ENCODE measurements at places on chromosomes 7 and 10.

DNA sequence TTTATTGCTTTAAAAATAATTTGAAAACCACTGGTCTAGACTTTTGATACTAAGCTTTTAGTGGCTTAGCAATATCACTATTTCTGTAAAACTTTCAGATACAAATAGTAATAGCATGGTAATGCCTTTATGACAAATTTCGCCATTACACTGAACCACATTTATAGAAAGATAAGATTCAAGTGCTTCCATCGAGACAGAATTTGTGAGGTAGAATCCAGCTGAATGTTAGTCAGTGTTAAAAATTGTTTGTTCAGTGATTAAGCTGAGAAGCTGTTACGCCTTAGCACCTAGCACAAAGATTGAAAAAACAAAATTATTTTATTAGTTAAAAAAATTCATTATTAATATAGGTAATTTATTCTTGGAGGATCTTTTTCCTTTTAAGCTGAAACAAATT lies 36.5 kb downstream of the GNAT3 start:
- DNase-seq: peak; percentile 57

DNA sequence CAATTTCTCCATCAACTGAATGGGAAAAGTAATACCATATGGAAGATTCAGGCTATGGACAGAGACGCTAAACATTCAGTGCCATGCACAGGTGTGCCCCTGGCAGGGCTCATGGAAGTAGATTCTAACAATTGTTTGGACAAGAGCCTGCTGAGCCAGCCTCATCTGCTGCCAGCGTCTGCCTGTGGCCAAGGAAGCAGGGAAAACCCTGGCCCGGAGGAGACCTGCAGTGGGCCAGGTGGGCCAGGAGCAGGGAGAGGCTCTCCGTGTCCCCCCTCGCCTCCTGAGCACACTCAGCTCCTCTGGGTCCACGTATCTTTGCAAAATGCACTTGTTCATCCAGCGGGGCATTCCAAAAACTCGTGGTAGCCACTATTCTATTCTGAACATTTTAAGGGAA lies 130.1 kb downstream of the TCERG1L start:
- no peak for DNase-seq

DNA sequence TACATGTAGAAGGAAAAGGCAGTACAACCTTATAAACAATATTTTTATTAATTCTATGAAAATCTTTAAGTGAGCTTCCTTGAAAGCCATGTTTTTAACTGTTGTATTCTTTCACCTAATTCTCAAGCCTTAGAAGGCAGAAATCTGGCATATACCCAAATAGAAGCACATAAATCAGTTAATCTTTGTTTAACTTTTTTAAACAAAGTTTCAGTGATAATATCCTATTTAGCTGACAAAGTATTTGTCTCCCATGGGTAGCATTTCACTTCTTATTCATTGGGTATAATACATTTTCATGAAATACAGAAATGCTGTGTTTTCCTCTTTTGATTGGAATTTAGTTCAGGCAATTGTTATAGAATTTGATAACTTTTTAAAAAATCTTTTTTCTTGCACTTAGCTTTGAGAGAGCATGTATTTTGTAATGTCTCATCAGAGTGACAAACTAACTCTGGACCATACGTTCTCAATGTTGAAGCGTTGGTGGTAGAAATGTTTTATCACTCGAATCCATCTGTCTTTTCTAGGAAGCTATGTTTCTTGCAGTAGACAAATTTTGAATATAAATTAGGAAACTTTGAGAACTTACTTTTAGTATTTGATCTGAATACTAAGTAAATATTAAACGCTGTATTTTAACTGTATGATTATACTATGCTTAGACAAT lies 78.1 kb downstream of the CREM start:
- DNase-seq: no peak

- DNase-seq: no peak
These were observed 75.3 kb downstream of the TMEM168 start for GRCh38 chr7:112714917-112715316.

DNA sequence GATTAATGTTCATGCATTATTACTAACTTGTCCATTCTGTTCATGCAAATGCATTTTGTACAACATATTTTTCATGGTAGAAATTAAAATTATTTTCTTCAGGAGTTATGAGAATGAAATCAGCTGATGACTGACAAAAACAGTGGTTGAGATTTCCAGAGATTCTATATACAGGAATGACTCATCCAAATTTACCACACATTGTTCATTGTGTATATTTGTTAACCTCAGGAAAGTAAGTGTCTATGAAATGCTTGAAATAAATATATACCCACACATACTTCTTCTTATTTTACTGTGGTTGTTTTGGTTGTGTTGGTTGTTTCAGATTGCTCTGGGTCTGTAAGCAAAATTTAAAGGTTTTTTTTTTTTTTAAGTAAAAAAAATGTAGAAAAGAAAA lies 108.1 kb upstream of the SP8 start:
- DNase-seq: peak; percentile 59

DNA sequence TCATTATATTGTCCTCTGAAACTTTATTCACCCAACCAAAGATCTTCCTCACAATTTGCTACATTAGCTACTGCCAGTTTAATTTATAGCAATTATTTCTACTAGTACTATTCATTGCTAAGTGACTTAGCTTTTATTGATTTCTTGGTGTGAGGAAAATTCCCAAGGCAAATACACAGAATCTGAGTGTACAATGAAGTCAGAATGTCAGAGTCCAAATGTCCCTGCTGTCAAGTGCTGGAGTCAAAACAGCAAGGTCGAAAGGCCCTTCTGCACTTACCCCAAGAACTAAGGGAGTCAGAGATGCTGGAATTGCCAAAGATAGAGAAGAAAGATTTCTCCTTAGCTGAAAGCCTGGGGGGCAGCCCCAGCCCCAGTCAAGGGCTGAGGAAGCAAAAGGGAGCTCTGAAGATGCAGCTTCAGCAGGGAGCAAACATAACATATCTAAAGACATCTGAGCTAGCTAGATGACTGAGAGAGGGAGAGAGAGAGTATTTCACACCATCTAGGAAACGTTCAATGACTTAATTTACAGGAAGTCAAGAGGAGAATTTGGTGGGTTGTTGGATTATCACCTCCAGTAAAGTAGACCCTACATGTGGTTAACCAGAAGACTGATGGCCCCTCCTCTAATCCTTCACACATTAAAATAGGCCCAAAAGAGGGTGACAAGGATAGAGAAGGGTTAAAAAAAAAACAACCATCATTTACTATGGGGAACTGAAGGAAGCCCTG lies 36.6 kb upstream of the SAMD8 start:
- no peak for DNase-seq

DNA sequence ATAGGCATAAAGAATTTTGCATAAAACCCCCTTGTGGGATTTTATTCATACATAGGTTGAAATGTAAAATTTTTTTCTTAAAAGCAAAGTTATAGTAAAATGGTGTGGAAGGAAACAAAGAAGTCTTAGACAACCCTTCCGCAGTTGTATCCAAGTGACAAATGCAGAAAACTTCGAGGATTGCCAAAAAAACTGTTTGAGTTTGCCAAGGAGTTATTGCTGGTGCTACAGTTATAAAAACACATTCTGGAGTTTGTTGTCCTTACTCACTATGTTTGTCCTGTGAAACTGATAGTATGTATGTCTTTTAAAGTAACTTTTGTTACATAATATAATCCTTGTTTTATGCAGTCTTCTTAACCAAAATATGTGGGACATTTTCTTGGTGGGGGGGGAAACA lies 120.3 kb downstream of the FOXP2 start:
- DNase-seq: no peak

GRCh38 chr10:34808801-34809745 lies 6.0 kb downstream of the PARD3 start:
- DNase-seq: peak; percentile 43

DNA sequence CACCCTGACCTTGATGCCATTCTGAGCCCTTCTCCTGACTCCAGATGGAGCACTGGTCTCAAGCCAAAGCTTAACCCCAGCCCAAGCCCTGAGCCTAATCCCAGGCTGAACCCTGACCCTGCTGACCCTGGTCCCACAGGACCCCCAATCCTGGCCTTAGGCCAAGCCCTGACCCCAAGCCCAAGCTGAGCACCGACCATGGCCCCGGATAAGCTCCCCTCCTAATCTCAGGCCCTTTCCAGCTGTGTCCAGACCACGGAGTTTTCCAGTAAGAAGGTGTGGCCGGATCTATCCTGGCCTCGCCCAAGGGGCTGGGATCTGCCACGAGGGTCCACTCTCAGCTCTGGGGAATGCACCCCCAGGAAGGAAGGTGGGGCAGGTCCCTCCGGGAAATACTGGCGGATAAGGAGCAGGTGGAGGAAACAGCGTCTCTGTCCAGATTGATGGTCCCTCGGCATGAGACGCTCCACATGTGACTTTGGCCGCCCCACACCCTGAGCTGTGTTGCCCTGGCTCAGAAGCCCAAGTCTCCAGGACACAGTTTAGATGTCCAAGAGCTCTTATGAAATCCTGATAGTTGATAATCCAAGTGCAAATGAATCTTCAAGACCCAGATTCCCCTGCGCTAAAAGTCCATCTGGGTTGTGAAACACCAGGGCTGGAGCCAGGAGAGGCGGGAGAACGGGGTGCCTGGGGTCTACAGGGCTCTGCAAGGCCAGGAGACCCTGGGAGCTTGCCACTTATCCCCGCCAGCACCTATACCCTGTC lies 10.4 kb downstream of the ELN start:
- no peak for DNase-seq

- DNase-seq: no peak
These were observed 60.9 kb downstream of the SPOCK2 start for GRCh38 chr10:72027498-72027897.

DNA sequence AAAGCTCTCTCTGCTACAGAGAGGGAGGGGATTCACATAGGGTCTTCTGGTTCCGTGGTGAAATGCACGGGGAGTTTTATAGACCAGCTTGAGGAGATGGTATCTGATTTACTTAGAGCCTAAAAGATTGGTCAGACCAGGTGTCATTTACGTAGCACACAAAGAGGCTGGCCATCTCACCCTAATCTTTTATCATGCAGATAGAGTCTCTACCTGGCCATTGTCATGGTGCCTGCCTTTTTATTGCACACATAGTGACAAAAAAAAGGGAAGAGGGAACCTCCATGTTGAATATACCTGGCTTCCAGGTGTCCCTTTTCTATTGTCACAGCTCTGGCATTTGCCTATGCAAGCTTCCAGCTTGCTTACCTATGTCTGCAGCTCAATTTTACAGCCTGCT lies 1456.1 kb downstream of the GATA3 start:
- DNase-seq: no peak

GRCh38 chr7:50982626-50983025 lies 199.9 kb upstream of the GRB10 start:
- DNase-seq: no peak

DNA sequence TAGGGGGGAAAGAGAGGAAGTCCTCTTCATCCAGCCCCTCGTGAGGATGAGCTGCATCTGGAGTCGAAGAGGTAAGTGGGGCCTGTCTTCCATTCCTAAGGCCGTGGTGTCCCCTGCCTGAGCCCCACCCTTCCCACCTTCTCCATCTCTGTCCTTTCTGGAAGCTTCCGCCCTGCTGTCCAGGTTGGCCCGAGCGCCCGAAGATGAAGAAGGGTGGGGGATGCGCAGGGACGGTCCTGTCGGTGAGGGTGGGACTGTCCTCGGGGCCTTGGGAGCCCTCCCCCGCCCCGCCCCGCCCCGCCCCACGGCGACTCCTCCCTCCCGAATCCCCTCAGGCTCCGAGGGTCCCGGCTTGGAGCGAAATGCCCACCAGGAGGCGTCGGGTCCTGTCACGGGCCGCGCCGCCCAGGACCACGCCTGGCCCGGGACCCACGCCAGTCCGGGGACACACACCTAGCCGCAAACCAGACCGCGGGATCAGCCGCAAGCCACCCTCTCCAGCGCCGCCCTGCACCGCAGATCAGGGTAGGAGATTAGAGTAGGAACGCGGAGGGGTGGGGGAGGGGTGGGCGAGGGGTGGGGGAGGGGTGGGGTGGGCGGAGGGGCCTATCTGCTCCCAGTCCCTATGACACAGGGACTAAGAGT lies 15.3 kb downstream of the GPRIN2 start:
- no peak for DNase-seq
